ENCODE measurements at places on chromosomes 11 and 22. TPM values are rescaled to one million over a fixed set of nuclear protein-coding genes. Genes with fewer than 3 reads are reported as not detected.
A peak's percentile ranks its signal among the peaks of the same experiment; 100 is the strongest.

GRCh38 chr11:10770626-10771254, 19.7 kb downstream of the CTR9 start:
- DNase-seq, result no peak

DNA sequence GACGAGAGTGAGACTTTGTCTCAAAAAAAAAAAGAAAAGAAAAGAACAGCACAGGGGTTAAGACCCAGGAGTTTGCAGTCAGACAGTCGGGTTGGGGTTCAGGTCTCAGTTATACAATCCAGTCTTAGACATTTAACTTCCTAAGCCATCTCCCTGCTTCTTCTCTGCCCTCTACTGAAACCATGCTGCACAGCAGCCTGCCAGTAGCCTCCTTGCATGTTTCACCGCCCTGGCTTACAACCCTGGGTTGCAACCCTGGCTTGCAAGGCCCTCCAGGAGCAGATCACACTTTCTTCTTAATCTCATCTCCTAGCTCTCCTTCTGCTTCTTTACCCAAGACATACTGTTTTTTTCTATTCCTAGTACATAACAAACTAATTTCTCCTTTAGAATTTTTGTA, 5.9 kb upstream of the B3GAT3 start:
- DNase-seq, result no peak

DNA sequence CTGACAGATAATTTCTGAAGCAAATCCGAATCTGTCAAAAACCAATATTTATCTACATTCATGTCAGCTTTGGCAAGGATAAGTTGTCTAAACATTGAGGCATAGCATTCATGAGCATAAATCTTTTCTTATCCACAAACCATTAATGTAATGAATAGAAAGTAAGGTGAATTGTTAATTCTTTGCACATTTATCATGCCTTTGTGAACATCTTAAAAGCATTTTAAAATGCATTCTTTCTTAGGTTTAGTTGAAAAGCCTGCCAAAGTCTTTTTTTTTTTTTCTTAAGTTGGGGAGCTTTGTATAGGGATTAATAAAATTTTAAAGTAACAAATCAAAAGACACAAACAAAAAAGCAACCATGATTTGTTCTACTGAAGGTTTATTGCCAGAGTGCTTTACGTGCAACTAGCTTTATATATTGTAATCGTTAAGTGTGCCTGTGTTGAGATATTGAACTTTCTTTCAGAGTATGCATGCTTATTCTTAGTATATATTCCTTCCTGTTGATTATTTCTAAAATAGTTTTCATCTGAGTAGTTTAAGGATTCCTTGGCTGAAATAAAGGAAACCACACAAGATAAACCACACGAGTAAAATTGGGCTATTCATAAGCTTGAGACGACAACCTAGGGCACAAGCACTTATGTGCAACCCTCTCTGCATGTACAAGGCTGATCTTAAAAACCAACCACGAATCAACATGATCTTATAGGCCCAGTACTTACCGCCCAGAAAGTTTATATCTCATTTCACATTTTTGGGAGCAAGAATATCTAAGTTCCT, 1110.9 kb upstream of the CNTN5 start:
- DNase-seq, result peak; percentile 80

DNA sequence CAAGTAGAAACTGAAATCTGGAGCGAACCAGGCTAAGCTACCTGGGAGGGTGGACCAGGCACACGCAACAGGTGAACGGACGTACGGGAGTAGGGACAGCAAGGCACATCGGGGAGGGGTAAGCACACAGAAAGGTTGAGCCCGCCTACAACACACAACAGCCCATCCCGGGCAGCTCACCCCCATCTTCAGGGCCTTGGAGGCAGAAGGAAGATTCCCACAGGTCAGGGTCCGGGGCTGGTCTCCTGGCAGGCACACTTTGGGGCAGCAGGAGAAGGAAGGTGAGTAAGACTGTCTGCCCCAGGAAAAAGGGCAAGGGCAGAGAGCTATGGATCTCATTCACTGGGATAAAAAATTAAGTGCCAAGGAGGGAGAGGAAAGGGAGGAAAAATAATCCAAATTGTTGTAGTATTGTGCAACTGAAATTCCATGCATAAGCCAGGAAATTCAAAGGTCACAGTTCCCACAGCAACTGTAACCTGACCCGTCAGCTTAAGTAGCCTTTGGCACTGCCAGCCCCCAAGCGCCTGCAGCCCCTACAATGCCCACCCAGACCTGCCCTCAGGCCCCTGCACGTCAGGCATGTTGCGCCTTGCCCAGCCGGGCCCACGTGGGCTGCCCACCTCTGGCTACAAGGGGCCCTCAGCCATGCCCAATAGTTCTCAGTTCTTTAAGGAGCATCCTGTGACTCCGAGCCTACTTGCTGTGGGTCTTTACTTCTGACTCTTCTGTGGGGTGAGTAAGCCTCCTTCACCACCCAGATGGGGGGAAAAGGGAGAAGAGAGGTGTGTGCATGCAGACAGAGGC, 51.8 kb downstream of the MICAL3 start:
- DNase-seq, result no peak

- no peak for DNase-seq
These were observed 330.0 kb downstream of the TENM4 start for GRCh38 chr11:79110796-79111195.

DNA sequence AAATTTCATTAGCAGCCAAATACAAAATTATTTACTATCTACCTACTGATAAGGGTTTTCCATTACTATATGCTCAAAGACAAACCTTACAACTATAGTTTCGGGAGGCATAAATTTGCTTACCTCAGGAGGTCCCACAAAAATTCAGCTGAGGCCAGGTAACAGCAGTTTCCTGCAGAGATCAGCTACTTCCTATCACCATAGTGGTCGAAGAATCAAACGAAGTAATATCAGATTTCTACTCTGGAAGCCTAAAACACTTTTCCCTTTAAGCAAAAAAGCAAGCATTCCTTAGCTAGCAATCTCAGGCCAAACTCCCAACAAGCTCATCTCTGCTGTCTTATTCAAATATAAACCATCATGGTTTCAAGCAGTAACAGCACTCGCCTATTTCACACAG, 3.1 kb downstream of the NAP1L4 start:
- DNase-seq, result no peak

DNA sequence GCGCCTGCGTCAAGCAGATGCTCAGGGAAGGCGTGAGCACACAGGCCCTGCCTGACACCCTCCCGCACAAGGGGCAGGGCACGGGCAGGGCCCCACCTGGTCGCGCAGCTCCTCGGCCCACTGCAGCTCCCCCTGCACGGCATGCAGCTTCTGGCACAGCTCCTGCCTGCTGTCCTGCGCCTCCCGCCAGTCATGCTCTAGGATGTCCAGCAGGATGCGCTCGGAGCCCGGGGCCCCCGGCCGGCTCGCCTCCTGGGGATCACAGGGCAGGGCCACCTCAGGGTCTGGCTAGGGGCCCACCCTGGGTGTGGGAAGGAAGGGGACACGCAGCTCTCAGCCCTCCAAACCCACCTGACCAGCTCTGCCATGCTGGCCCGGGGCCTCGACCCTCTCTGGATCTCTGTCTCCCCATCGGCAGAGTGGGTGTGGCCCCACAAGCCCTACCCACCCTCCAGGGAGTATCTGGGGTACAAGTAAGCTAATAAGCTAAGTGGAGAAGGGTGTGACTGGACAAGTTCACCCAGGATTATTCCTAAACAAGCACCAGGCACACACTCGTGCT, 10.7 kb downstream of the CARD10 start:
- DNase-seq, result peak; percentile 57

DNA sequence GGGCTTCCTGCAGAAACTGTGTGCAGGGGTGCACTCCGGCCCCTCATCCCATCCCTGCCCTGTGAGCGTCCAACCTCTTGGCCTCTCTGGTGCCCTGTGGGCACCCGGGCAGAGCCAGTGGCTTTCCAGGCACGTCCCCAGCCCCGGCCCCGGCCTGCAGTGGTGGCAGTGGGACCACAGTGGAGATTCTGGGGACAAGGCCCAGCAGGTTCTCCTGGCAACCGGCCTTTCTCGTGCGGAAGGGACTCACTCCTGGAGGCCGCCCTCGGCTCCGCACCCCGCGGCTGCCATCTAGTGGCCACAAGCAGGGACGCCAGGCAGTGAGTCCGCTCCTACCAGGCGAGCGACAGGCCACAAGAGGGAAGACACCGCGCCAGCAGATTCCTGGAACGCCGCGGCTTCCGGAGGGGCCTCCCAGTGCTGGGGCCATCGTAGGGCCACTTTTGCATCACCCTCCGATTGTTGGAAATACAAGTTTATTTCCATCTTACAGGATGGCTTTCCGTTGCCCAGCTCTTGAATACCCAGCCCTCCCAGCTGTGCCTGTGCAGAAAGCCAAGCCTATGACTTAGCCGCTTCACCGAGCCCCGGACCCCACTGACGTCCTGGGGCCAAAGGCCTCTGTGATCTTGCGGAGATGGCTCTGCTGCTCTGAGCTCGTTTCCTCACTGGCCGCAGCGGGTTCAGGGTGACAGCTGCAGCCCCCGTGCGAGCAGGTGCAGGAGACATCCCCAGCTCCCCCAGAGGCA, 357.3 kb downstream of the CTTN start:
- DNase-seq, result peak; percentile 84

- peak; percentile 34 for DNase-seq
These were observed 102.1 kb downstream of the C11orf91 start for GRCh38 chr11:33598426-33599069.

GRCh38 chr11:66704659-66705360, 24.2 kb downstream of the SPTBN2 start:
- no peak for DNase-seq

- DNase-seq, result no peak
These were observed 6.1 kb upstream of the CD82 start for GRCh38 chr11:44559207-44559939.

DNA sequence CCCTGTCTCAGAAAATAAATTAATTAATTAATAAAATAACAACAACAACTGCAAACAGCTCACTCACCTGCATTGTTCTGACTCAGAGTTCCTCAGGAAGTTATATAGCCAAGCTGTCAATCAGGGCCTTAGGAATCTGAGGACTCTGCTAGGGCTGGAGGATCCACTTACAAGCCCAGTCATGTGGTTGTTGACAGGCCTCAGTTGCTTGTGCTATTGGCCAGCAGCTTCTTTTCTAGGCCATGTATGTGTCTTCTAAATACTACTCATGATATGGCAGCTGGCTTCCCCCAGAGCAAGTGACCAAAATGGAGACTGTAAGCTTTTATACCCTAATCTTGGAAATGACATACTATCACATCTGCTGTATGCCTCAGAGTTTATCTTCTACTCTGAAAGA, 20.8 kb upstream of the ATP5MG start:
- DNase-seq, result no peak

DNA sequence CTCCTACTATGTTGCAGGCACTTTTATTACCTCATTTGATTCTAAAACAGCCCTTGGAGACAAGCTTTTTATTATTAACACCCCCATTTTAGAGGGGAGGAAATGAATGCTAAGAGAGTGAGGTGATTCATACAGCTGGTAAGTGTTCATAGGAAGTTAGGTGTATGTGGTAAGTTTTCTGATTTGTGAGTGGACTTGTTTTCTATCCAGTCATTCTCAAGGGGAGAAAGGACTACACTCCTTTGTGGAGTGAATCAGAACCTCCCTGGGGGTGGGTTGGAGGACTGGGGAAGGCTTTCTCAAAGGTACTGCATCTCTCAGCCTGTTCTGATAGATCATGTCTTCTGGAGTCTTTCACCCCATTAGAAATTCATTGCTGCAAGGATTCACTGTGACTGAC, 23.5 kb downstream of the PKNOX2 start:
- DNase-seq, result no peak

The APOL1 gene
- polyA plus RNA-seq, result 51.8 TPM

The TEAD1 gene
- polyA plus RNA-seq, result 7.6 TPM

The TYR gene
- polyA plus RNA-seq, result not detected

Measured in kidney (tissue), 22 donors.